A549 treated with AZD2906 at 1 μM for 4 hours (cell line): ENCODE measurements at places on chromosomes 1 and 21. TPM values are rescaled to one million over a fixed set of nuclear protein-coding genes. Genes with fewer than 3 reads are reported as not detected.

The LDLRAD1 gene
- not detected in 5 replicates for total RNA-seq

The FAM163A gene
- 0.02 TPM in 2 of 5 replicates, not detected in the others for total RNA-seq

The GLIS1 gene
- total RNA-seq: 0.02 to 0.07 TPM (median 0.06 TPM) in 5 replicates

The CD46 gene
- total RNA-seq: 86.3 to 117 TPM (median 102 TPM) in 5 replicates

The ACOT7 gene
- 76.2 to 109 TPM (median 105 TPM) in 5 replicates for total RNA-seq

The HRNR gene
- 0.01 TPM in 2 of 5 replicates, not detected in the others for total RNA-seq

The IPO9 gene
- total RNA-seq: 24.6 to 43.9 TPM (median 39.6 TPM) in 5 replicates

The RCC2 gene
- 49.4 to 53.9 TPM (median 51.3 TPM) in 5 replicates for total RNA-seq

The S100A7 gene
- total RNA-seq: not detected in 5 replicates

The AADACL4 gene
- total RNA-seq: not detected in 5 replicates

The DISP3 gene
- 0.43 to 0.84 TPM (median 0.58 TPM) in 5 replicates for total RNA-seq

The HSF2BP gene
- 1.6 to 2.4 TPM (median 2.1 TPM) in 5 replicates for total RNA-seq

The OR2L8 gene
- total RNA-seq: not detected in 5 replicates

The IGSF9 gene
- total RNA-seq: 0.12 to 0.22 TPM (median 0.15 TPM) in 5 replicates

The HS2ST1 gene
- total RNA-seq: 10.1 to 11.7 TPM (median 11.6 TPM) in 5 replicates

The CELA2B gene
- total RNA-seq: 0.14 to 0.16 TPM in 2 of 5 replicates, not detected in the others

The PLA2G2D gene
- 0.02 TPM in 1 of 5 replicates, not detected in the others for total RNA-seq

The OR2T12 gene
- not detected in 5 replicates for total RNA-seq

The DIO1 gene
- total RNA-seq: not detected in 5 replicates

The CYP4A22 gene
- total RNA-seq: not detected in 5 replicates

The CFHR3 gene
- 0.15 to 0.18 TPM (median 0.17 TPM) in 4 of 5 replicates, not detected in the other for total RNA-seq

The ADORA3 gene
- not detected in 5 replicates for total RNA-seq

The RAB3B gene
- 4.3 to 8.4 TPM (median 4.8 TPM) in 5 replicates for total RNA-seq

The OR14K1 gene
- total RNA-seq: not detected in 5 replicates

The COL24A1 gene
- total RNA-seq: 0.01 to 0.05 TPM (median 0.02 TPM) in 5 replicates

The FOXD2 gene
- 0.39 to 0.63 TPM (median 0.55 TPM) in 5 replicates for total RNA-seq

The URB2 gene
- 13.7 to 15.2 TPM (median 14.4 TPM) in 5 replicates for total RNA-seq

The OR2L3 gene
- total RNA-seq: not detected in 5 replicates

The ACADM gene
- total RNA-seq: 25.8 to 43.6 TPM (median 27.2 TPM) in 5 replicates

The CCSAP gene
- 5.0 to 6.4 TPM (median 6.3 TPM) in 5 replicates for total RNA-seq

The TFF3 gene
- total RNA-seq: not detected in 5 replicates

The PBX1 gene
- total RNA-seq: 10.3 to 12.8 TPM (median 12.3 TPM) in 5 replicates

The ELF3 gene
- 104 to 139 TPM (median 124 TPM) in 5 replicates for total RNA-seq

The TMIGD3 gene
- total RNA-seq: 0.08 TPM in 1 of 5 replicates, not detected in the others

The OR6K6 gene
- total RNA-seq: not detected in 5 replicates

The RRP15 gene
- 24.5 to 27.3 TPM (median 25.7 TPM) in 5 replicates for total RNA-seq

The CHI3L2 gene
- 0.13 to 0.53 TPM (median 0.39 TPM) in 5 replicates for total RNA-seq

The SERTAD4 gene
- total RNA-seq: 0.37 to 0.65 TPM (median 0.51 TPM) in 5 replicates

The FCMR gene
- 4.4 to 6.3 TPM (median 5.8 TPM) in 5 replicates for total RNA-seq

The F13B gene
- 0.05 to 0.08 TPM (median 0.07 TPM) in 3 of 5 replicates, not detected in the others for total RNA-seq

The TINAGL1 gene
- 0.31 to 0.72 TPM (median 0.55 TPM) in 5 replicates for total RNA-seq
